Uterine smooth muscle cell (primary cell): ENCODE measurements at places on chromosomes 2 and 18. TPM values are rescaled to one million over a fixed set of nuclear protein-coding genes. Genes with fewer than 3 reads are reported as not detected.

ASB1 gene
- total RNA-seq = 35.6 and 47.7 TPM in 2 replicates

TRAF3IP1 gene
- total RNA-seq = 10.0 and 10.8 TPM in 2 replicates

ANKRD36C gene
- total RNA-seq = 64.6 and 74.1 TPM in 2 replicates

CCDC74B gene
- 7.5 and 9.8 TPM in 2 replicates for total RNA-seq

PRKAG3 gene
- total RNA-seq = not detected in 2 replicates

HNMT gene
- 35.9 and 61.4 TPM in 2 replicates for total RNA-seq

PDK1 gene
- total RNA-seq = 25.9 and 26.4 TPM in 2 replicates

CAMKMT gene
- total RNA-seq = 7.1 and 7.6 TPM in 2 replicates

FSHR gene
- total RNA-seq = not detected in 2 replicates

MRPL53 gene
- 26.2 and 35.7 TPM in 2 replicates for total RNA-seq

RTP5 gene
- not detected in 2 replicates for total RNA-seq

RRM2 gene
- total RNA-seq = 21.0 and 76.0 TPM in 2 replicates

CYP20A1 gene
- total RNA-seq = 33.3 and 41.6 TPM in 2 replicates

GATA6 gene
- 5.5 and 15.2 TPM in 2 replicates for total RNA-seq

DSEL gene
- 69.8 and 80.0 TPM in 2 replicates for total RNA-seq

POTEJ gene
- not detected in 2 replicates for total RNA-seq

LIPG gene
- 18.4 and 29.7 TPM in 2 replicates for total RNA-seq

MLPH gene
- 29.1 and 110 TPM in 2 replicates for total RNA-seq

SKA1 gene
- 9.9 and 24.3 TPM in 2 replicates for total RNA-seq

NMUR1 gene
- under 0.01 TPM in 1 of 2 replicates, not detected in the other for total RNA-seq

ALMS1 gene
- 16.6 and 18.1 TPM in 2 replicates for total RNA-seq

CIB4 gene
- total RNA-seq = not detected in 2 replicates

ALK gene
- total RNA-seq = under 0.01 TPM in 1 of 2 replicates, not detected in the other
